ENCODE measurements at places on chromosomes 2 and 18.

DNA sequence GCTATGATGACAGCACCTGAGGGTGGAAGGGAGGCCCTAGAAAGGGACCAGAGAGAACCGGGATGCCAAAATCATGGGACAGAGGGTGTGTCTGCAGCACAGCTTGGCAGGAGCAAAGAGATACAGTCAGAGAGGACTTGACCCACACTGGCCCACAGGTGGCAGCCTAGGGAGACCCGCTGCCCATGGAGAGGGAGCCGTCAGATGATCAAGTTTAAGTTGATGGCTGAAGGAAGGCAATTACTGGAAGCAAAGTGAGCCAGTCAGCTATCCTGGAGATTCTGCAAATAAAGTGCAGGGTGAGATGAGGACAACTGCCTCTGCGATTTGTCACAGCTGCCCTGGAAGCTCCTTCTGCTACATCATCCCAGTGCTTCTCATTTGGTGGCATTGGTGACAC lies 74.0 kb downstream of the CMPK2 start:
- DNase-seq: no peak

DNA sequence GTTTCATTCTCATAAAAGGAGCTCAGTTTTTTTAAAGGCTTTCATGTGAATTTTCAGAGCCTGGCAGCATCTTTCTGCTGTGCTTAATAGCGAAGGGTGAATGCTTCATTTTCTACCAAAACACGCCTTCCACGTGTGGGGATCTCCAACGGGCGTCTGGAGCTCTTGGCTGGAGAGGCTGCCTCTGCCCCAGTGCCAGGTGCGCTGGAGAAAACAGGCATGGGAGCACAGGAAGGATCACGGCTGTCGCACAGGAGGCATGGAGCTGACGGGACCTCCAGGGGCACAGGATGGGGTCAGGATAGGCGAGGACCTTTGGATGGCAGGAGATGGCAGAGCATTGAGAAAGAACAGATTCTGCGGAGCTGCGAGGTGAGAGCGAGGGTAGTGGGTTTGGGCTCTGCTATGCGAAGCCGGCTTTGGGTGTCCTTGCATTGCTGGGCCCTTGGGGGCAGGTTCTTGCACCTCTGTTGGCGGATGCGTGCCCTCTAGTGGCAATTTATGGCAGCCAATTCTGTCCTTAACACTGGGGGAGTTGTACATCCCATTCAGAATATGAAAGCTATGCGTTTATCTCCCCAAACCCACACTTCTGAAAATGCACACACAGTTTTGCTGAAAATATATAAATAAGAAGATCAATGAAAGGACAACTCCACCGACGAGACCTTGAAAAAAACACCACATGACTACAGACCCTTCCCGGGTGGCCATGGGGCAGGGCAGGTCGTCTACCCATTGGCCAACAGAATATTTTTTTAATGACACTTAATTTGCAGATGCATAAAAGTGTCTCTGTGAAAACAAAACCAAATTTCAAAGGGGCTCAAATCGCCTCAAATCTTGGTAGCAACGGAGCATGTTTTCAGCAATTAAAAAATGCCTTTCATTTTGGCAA lies 90.4 kb upstream of the SLC35G4 start:
- no peak for DNase-seq

DNA sequence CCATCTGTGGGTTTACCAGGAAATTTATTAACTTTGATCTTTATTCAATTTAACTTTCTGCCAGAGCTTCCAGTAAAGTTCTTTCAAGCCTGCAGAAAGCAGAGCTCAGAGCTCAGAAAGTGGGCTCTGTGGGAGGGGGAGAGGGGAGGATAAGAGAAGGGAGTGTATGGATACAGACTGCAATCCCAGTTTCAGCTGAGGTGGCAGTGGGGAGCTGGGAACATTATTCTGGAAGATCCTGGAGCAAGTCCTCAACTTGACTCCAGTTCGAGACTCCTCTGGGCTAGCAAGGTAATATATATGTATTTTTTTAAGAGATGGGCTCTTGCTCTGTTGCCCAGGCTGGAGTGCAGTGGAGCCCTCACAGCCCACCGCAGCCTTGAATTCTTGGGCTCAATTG lies 108.9 kb upstream of the NABP1 start:
- no peak for DNase-seq

- no peak for DNase-seq
These were observed 45.9 kb downstream of the PXDN start for GRCh38 chr2:1698188-1698945.

GRCh38 chr2:48345176-48345575 lies 184.8 kb upstream of the STON1 start:
- no peak for DNase-seq

DNA sequence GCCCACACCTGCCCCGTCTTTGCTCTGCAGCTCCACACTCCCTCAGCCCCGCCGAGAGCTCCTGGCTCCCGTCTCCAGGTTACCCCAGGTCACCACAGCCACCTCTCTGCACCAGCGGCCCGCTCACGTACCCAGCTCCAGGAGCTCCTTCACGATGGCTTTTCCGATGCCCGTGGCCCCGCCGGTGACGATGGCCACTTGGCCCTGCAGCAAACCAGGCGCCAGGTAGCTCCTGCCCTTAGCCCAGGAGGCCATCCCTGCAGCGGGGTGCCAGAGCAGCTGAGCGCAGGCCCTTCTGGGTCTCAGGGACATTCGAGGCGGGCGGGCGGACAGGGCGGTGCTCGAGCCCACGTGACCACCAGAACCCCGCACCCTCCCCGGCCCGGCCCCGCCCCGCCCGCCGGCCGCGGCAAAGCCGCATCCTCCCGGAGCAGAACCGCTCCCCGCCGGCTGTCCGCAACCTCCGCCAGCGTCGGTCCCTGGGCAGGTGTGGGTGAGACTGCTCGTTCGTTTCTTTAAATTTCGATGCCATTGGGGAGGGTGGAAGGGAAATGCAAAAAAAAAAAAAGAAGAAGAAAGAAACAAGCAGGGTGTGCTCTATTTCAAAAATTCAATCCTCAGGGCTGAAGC lies at the start of the genes PECR and TMEM169:
Gene PECR, minus strand, starts transcription at position 323 of the 630 bp plus-strand sequence. Its CDS starts 68 bp downstream, at position 255.
Gene TMEM169, plus strand, starts transcription at position 433 of the 630 bp plus-strand sequence. CDS start 14,045 bp downstream, outside the sequence.
- DNase-seq: peak; percentile 74

GRCh38 chr2:98713332-98714015 lies 17.5 kb downstream of the MGAT4A start:
- DNase-seq: no peak

DNA sequence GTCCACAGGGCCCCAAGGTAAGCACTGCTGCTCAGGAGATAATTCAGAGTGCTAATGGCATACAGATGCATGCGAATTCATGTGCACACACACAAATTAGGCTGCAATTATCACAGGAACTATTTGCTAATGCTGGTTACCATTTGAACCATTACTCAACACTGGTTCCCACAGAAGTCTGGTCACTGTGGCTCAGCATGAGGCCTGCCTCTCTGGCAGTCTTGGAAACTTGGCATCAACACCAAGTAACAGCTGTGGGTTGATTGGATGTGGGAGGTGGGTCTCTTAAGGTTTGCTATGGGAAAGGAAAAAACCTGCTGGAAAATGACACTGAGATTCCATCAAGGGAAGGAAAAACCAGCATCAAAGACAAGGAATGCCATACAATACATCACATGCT lies 105.0 kb downstream of the CELF4 start:
- DNase-seq: no peak

- peak; percentile 34 for DNase-seq
These were observed 53.9 kb downstream of the BIN1 start for GRCh38 chr2:127052771-127053691.
